Naive thymus-derived CD8-positive, alpha-beta T cell (primary cell): ENCODE measurements at places on chromosomes 5 and 9.

DNA sequence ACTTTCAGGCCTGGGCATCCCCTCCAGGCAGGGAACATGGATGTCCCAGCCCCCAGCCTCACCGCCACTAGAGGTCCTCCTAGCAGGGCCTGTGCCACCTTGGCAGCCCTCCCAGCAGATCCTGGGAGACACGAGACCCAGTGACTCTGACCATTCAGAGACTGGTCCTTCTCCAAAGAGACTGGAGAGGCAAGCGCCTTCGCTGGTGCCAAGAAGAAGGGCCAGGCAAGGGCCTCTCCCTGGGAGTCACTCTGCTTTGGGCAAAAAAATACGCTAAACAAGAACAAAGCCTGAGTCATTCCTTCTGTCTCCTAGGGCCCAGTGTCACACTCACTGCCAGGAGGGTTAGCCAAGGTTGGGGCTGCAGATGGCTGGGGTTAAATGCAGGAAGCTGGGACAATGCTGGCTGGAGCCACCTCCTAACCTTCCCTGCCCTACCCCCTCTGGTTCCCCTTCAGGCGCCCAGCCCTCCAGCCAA is 35.3 kb upstream of the SMIM23 start:
- DNase-seq, result no peak

DNA sequence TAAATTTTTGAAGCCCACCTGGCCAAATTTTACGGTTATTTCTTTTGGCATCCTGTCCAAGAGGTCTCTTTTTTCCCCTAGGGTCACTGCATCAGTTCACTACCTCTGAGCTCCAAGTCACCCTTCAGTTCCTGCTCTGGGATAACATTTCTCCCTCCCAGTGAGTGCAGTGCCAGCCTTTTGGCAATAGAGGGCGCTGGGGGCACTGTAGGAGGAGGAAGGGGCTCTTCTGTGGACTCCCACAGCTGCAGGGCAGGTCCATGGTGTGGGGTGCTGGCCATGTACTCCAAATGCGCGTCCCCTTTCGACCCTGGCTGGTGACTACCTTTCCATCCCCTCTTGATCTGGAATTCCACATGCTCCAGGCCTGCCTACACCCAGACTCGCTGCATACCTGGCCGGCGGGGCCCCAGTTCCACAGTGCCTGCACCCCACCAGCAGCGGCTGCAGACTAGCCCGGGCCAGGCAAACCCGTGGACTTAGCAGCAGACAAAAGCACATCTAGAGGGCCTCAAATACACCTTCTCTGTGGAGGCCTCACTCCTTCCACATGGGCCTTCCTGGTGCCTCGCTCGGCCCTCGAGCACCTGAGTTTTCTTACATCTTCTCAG is 20.3 kb upstream of the NINJ1 start:
- DNase-seq, result peak; percentile 50

DNA sequence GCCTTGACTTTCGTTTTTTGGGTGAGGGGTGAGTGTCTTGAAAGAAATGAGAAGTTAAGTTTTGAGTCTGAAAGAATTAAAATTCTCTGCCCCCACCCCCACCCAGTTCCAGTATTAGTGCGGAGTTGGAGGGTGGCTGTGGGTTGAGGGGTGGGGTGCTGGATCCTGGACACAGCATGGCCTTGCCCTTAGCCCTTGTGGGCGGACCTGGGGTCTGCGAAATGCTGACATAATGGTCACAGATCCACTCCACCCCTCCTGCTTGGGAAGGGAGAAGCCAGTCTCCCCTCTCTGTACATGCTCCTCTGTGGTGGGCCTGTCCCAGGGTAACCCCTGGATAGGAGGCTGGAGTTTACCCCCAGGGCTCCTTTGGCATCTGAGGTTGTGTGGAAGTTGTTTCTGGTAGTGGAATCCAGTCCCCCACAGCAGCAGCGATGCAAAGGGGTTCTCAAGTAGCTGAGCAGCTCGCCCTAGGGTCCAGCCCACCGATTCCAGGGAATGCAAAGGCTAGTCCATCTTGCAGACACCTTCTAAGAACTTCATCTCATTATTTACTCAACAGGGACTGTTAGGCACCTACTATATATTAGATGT is 42.8 kb upstream of the TCF7 start:
- no peak for DNase-seq

GRCh38 chr5:98535901-98536300 is 237.6 kb upstream of the RGMB start:
- DNase-seq, result no peak

DNA sequence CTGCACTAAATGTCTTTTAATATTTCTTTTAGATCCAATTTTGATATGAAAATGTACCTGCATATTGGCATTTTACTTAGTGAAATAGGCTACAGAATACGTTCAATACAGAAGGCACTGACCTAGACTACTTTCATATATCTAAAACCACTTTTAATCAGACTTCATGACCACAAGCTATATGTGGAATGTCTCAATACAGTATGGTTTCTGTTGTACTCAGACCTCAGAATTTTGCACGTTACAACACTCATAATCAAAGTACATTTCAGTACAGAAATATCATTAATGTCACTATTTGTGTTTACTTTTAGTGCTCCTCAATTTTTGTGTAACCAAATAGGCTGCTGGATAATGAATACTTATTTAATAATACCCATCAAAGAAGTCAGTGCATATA is 74.8 kb downstream of the MEF2C start:
- DNase-seq, result no peak

DNA sequence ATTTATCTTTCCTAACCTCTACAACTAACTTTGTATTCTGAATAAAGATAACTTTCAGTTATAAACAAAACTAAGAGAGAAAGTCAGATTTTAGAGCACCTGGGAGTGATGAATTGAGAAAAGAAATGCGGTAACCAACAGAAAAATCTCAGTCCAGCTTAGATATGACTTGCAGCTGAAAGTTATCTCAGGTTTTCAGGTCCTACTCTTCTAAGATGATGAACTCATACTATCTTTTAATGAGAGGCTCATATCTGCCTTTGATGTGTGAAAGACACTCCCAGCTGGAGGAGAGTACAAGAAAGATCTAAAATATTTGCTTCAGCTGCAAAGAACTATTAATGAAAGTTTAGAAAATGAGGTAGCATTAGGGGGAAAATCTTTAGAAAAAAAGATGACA is 190.5 kb downstream of the DENND1A start:
- no peak for DNase-seq

DNA sequence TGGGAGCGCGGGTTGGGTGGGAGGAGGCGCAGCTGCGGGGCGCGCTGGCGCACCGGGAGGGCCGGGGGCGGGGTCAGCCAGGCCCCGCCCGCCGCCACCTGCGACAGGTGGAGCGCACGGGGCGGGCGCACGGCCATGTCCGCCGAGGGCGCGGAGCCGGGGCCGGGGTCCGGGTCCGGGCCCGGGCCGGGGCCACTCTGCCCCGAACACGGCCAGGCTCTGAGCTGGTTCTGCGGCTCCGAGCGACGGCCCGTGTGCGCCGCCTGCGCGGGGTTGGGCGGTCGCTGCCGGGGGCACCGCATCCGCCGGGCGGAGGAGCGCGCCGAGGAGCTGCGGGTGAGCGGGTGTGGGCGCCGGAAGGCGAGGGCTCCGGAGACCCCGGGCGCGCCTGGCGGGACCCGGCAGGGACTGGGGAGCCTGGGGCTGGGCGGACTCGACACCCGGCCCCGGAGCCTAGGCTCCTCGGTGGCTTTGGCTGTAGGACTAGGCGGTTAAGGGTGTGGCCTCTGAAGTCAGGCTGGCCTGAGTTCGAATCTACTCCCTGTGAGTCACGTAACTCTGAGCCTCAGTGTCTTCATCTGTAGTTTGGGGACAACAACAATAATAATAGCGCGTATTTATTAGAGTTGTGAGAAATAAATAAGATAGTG is at the start of gene BSPRY:
TSS of gene BSPRY (plus strand) at position 97 of the 650 bp plus-strand sequence. CDS start at position 136, 39 bp downstream.
- DNase-seq, result peak; percentile 49

DNA sequence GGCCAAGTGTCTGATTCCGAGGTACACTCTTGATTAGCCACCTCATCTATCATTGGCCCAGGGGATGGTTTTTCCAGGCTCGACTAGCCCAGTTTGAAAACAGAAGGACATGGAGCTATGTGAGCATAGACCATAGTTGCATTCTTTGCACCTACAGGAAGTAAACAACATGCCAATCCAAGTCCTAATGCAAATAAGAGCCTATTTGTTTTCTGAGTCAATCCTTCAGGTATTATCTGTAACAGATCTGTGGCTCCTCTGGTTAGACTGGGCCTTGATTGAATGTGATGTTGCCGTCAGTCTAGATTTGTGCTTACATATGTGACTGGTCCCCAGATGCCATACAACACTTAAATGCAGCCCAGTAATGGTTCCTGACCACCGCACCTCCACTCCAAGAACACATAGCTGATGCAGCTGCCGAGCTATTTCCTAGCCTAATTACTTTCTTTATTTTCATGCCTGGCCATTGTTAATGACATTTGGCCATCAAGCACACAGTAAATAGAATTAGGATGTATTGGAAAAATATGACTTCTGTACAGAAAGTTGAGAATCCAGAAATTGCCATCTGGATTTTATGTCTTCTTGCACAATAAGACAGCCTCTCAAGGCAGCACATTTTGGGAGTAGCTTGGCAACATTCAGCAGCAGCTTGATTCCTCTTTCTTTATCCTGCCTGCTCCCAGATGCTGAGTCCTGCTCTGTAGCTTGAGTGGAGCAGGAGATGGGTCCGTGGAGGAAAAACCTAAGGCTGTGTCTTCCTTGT is 29.5 kb upstream of the ARHGAP26 start:
- no peak for DNase-seq

DNA sequence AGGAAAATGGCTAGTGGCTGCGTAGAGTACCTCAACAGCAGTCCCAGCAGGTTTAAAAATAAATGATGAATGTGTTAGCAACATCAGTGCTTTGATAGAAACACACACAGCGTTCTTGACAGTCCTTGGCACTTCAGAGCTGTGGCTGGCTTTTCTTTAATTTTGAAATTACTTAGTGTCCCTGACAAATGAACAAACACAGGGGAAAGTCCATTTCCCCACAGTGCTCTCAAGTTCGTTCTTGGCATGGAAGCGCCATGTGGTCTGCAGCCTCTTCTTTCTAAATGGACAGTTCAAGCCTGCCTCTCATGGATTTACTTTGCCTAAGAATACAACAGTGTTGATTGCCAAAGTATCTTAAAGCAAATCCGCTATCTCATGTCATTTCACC is 102.2 kb downstream of the ADAMTS12 start:
- no peak for DNase-seq

- DNase-seq, result no peak
Measured at GRCh38 chr5:83323557-83324180, 147.9 kb upstream of the VCAN start.

DNA sequence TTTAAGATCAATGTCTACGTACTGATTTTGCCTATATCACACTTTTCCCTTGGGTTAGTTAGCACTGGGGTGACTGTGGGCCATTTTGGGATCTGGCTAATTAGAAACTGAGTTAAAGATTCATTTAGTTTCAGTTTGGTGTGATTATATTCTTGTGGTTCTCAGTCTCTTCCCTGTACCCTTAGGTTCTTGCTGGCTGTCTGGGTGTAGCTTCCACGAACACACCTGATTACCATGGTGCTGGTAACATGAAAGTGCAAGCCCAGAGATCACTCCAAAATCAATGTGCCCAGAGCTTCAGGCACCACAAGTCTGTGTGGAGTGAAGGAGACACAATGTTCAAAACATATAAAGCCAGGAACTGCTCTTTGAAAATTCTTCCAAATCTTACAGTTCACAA is 248.1 kb downstream of the PDE4D start:
- DNase-seq, result no peak

DNA sequence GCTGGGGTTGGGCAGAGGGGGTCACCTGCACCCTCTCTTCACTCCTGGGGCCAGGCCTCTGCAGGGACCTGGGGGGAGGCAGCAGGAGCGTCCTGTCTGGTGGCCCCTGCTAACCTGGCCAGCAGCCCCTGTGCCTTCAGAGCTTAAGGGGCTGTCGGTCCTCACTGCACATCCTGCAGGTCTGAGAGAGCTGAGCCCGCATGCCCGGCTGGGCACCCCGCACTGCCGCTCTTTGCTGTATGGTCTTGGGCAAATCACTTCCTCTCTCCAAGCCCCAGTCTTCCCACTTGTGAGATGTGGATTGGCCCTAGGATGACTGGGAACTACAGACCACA is 7.9 kb downstream of the FLT4 start:
- DNase-seq, result no peak

GRCh38 chr5:103375863-103376591 is 117.5 kb downstream of the MACIR start:
- DNase-seq, result no peak

DNA sequence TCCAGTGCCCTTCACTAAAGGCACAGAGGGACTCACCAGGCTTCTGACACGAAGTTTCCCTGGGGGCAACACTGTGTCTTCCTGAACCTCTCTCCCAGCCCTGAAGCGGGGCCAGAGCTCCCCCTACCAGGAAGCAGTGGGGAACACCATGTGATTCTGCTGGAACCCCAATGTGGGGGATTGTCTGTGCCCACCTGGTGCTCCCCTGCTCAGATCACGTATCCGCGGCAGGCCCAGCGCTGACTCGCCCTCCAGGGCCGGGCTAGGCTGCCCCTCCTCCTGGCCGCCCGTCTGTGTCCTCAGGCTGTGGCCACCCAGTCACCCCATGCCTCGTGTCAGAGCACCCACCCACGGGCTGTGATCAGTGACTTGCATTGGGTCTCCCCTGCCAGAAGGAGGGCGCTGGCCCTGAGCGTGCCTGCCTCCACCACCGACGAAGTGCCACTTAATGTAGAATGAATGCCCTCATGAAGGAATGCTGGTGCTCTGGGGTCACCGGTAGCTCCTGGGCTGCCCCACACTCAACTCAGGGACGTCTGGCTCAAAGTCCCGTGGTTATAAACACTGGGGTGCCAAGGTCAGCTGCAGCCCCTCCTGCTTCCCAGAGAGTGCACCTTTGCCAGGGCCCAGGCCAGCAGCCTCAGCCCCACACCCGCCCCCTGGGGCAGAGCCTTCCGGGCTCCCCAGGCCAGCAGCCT is 22.1 kb downstream of the SARDH start:
- no peak for DNase-seq

- DNase-seq, result no peak
Measured at GRCh38 chr9:126342621-126343031, 16.0 kb downstream of the MVB12B start.

DNA sequence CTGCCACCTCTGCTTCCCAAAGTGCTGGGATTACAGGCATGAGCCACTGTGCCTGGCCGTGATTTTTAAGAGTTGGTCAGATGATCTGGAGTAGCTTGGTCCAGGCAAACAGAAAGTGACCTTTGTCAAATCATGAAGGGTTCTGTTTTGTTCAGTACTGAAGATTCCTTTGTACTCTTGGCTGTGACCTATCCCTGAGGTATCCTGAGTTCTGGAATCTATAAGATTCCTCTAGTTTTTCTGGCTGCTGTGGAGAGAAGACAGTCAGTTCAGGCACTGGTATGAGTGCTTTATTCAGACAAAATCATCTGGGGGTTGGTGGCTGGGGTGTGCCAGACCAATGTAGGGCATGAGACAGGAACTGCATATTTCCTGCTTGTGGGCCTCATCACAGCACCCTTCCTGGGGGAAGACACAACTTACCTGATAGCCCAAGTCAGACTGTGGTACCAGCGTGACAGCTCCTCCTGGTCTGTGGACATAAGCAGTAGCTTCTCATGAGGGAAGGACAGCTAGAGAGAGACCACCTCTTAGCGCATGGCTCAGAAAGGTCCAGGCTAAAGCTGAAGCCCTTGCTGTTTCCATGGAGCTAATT is 3.1 kb downstream of the ARHGEF39 start:
- no peak for DNase-seq

GRCh38 chr5:113075019-113075418 is 98.4 kb downstream of the DCP2 start:
- no peak for DNase-seq
